Transverse colon (tissue), 4 donors: ENCODE measurements at places on chromosomes 3 and 15. TPM values are rescaled to one million over a fixed set of nuclear protein-coding genes. Genes with fewer than 3 reads are reported as not detected.

DNA sequence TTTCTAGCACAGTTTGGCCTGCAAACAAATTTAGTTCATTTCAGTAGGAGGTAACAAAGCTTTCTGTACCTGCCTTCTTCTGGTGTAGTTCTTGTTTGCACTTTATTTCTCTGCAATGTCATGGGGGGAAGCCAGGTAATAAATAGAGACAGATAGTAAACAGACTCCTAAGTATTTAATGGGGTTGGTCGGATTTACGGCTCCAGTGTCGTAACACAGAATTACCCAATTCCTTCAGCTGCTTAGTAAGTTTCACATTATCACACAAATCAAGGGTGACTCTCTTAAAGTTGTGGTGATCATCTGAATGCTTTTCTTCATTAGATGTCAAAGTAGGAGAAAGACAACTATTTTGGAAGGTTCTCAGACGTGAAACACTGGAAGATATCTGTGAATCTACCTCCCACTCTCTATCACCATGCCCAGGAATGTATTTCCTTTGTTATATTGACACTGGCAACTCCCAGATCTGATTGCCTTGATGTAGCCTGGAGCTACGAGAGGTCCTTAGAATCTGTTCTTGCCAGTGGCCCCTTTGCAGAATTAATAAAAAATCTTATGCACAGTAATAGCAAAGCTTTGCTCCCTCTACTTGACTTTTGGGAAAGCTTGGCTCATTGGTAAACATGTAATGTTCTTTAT lies 25.0 kb upstream of the TMC3 start:
- DNase-seq, result no peak

DNA sequence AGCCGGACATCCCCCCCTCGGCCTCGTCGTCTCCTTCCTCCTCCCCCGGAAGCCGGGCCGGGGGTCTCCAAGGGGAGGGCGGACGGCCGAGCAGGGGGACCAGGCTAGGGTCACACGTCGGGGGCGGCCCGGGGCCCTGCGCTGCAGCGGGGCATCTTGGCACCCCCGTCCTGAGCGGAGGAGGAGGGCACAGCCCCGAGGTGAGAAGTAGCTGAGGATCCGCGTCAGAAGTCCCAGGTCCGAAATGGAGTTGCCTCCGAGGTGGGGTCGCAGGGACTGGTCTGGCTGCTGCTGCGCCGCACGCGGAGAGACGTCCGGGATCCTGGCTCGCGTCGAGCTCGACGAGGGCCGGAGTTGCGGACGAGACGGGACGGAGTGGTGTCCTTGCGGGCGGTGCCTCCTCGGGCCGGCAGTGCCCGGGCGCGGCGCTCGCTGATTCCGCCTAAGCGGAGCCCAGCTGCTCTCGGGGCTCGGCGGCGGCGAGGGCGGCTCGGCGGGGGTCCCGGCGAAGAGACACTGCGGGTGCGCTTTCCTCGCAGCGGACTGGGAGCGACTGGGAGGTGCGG lies at the start of gene ADCY5:
Gene ADCY5 (minus strand): TSS at position 555 of the 566 bp plus-strand sequence. CDS start 545 bp downstream, at position 10.
- peak; percentile 33 for DNase-seq

FAM131A gene
- 18.5 TPM for total RNA-seq

- DNase-seq, result no peak
These were observed 6.9 kb upstream of the BDH1 start for GRCh38 chr3:197562398-197563251.

DUOX1 gene
- total RNA-seq, result not detected

- no peak for DNase-seq
These were observed 3.6 kb upstream of the DNAJB8 start for GRCh38 chr3:128470134-128470899.

- no peak for DNase-seq
These were observed 91.7 kb downstream of the PIK3R4 start for GRCh38 chr3:130654921-130655320.

SOX14 gene
- not detected for total RNA-seq
